GDM1 (cell line): ENCODE measurements at places on chromosomes 1 and 21.

- no peak for DNase-seq
Measured at GRCh38 chr21:38012672-38013071, 96.4 kb upstream of the KCNJ6 start.

GRCh38 chr1:247905181-247905580, 9.8 kb downstream of the OR2W3 start:
- no peak for DNase-seq

DNA sequence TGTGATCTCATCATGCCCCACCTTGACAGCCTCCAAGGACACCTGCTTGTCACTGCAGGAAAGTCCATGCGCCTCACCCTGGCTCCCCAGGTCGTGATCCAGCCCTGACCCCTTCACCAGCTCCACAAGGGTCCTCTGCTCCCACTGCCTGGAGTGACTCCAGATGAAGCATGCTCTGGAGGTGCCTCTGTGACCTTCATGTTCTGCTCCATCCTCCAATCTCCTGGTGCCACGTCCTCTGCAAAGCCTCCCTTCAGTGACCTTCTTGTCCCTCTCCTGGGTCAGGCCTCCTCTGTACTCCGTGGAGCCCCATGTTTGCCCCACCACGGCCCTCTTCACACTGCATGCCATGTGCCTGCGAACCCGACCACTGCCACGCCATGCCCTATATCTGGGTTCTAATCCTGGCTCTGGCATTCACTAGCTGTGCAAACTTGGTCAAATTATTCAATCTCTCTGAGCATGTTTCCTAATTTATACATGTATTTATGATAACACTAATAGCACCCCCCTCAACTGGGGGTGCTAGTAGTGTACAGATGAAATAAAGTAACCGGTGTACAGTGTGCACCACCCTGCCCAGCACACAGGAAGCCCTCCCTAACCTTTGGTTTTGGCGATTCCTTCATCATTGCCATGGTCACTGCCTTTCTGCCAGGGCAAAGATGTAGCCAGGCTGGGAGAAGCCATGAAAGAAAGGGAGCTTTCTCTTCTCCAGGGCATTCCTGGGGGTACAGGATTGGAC, 77.4 kb downstream of the STUM start:
- no peak for DNase-seq

- DNase-seq = no peak
Measured at GRCh38 chr1:30698401-30698981, 24.9 kb downstream of the MATN1 start.
